CD4-positive, alpha-beta T cell treated with Interleukin-10 for 1 hour (primary cell): ENCODE measurements at places on chromosomes 4 and X.

DNA sequence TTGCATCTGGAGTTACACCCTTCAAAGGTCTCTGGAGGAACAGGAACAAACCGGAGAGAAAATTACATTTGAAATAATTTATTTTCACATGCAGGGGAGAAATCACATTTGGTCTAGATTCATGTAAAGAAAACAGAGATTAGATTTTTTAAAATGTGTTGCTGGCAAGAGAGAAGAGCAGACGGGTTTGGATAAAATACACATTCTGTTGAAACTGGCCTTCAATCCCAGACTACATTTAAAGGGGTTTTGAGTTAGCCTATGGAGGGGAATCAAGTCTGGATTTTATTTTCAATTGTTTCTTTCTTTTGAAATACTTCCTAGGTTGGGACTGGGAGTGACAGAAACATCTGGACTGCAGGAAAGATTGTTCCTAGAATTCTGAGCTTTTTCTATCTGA, 180.8 kb downstream of the NHS start:
- DNase-seq, result no peak

GRCh38 chr4:74715706-74716435, 78.5 kb downstream of the BTC start:
- no peak for DNase-seq

DNA sequence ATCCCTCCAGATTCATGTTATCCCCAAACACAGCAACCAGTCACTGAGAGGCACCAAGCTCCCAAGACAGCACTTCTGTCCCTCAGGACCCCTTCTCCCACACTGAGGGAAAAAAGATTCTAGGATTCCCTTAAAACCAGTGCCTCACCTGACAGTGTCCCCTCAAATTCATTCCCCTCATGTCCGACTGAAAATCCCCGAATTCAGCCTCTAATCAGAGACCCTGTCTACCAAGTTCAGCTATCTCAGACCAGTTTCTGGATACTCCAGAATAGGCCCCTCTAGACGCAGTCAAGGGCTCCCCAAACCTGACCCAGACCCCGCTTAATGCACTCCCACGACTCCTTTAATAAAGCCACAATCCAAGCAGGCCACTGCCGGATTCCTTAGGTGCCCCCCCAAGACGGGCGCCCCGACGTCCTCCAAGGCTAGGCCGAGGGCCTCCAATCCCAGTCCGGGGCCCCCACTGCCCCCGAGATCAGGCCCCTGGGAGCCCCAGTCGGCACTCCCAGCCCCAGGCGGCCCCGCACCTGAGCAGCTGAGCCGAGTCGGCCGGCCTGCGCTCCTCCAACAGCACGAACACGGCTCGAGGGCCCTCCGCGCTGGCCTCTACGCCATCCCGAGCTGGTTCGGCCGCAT, 457 bp downstream of the TFE3 start:
- peak; percentile 18 for DNase-seq

DNA sequence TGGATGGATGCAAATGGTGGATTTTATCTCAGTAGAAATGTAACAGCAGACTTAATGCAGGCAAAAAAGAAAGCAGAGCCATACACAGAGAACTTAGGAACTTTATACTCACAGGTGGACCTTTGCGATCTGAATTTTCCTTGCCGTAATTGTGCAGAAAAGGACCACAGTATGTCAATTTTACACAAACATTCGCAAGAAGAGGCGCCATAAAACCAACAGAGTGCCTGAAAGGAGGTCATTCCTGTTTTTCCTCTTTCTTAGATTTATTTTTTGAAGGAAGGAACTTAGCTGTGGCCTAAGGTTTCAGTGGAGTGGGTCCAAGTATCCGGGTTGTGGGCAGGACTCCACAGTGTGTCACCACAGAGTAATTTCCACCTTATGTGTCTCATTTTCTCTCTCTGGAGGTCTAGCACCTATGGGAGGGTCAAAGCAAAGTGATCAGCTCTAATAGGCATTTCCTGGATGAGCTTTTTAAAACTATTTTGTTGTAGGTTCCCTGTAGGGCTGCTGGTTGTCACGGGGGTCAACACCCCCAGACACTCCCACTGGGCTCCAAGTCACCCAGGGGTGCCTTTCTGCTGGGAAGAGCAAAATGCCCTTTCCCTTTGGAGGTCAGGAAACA, 24.7 kb upstream of the PBDC1 start:
- peak; percentile 34 for DNase-seq

- peak; percentile 10 for DNase-seq
These were observed 28.1 kb upstream of the HPSE start for GRCh38 chr4:83362492-83363329.

DNA sequence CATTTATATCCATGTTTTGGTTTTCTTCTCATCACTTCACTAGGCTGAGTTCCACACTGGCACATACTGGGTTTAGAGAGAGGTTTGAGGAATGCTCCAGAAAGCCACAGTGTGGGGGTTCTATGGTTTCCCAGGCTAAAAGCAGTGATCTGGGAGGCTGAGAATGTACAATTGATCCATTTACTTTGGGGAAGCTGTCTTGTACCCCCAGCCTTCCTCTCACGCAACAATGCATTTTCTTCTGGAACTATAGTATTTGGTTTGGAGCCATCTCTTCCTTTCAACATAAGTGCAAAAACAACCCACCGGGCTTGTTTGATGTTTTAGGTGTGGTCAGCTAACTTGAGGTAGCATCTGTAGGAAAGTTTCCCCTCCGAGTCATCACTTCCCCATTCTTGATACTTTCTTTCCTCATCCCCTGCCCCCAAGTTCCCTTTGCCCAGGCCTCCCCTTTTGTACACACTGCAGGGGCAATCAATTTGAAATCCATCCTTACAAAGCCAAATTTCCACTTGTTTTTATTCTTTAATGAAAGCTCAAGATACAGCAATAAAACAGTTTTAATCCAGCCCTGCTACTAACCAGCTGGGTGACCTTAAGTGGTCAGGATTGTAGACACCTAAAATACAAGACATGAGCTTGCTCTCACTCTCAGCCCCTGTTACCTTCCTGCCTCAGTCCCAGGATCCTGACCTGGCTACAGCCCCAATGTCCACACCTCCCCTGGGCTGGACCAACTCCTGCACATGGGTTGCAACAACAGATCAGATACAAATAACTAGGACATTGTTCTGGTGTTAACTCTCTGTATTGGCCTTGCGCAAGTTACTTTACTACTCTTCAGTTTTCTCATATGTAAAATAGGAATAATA, 109.2 kb downstream of the FHDC1 start:
- no peak for DNase-seq

GRCh38 chr4:128335541-128335940, 47.9 kb upstream of the PGRMC2 start:
- no peak for DNase-seq

- DNase-seq, result no peak
These were observed 17.7 kb downstream of the SLC10A6 start for GRCh38 chr4:86831262-86832130.

DNA sequence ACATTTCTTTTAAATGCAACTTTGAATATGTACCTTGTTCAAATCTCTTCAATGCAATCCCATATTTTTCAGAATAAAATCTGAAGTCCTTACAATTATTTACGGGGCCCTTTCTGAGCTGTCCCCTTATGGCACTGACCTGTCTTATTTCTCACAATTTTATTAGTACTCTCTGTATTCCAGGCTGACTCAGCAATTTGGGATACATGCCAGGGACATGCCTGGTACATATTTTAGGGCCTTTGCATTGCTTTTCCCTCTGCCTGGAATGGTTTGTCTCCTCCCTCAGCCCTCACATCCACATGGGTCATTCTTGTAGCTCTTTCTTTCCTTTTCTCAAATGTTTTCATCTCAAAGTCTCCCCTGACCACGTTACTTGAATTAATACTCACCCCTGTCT, 172.2 kb upstream of the TECRL start:
- DNase-seq, result no peak

DNA sequence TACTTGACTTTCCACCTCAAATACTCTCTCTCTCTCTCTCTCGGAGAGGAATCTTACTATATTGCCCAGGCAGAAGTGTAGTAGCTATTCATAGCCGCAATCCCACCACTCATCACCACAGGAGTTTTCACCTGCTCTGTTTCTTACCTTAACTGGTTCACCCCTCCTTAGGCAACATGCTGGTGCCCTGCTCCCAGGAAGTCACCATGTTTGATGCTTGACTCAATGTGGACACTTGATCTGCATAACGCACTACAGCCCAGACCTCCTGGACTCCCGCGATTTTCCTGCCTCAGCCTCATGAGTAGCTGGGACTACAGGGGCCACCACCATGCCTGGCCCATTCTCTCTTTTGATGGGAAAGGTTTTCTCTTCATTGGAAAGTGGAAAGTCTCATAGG, 271.8 kb downstream of the FBXW7 start:
- no peak for DNase-seq

DNA sequence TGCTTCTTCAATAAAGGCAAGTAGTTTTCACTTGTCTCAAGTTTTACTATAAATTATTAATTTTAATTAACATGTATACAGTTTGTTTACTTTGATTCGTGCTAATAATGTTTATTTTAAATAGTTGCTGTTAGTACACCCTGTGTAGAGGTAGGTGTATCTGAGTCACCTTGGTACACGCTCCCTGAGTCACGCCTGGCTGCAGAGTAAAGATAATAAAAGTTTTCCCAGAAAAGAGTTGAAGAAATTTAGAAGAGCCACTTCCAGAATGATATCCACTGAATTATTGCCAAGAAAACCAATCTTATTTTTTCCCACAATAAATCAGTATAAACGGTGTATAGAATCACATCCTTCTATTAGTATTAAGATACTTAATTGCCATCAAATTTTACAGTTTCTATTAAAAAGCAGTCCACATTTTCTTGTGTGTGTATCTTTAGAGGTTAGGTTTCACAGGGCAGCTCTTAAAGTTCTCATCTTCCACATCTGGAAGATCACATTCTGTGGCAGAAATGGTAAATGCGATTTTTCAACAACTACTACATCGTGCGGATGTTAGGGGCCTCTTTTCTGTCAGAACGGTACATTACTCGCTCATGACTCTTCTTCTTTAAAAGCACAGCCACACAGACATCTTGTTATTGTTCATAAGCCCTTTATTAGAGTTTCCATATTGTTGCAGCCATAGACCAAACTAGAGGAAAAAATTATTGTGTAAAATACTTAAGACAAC, 55.4 kb downstream of the HADH start:
- no peak for DNase-seq

GRCh38 chr4:73236151-73236550, 22.4 kb downstream of the ANKRD17 start:
- DNase-seq, result no peak

DNA sequence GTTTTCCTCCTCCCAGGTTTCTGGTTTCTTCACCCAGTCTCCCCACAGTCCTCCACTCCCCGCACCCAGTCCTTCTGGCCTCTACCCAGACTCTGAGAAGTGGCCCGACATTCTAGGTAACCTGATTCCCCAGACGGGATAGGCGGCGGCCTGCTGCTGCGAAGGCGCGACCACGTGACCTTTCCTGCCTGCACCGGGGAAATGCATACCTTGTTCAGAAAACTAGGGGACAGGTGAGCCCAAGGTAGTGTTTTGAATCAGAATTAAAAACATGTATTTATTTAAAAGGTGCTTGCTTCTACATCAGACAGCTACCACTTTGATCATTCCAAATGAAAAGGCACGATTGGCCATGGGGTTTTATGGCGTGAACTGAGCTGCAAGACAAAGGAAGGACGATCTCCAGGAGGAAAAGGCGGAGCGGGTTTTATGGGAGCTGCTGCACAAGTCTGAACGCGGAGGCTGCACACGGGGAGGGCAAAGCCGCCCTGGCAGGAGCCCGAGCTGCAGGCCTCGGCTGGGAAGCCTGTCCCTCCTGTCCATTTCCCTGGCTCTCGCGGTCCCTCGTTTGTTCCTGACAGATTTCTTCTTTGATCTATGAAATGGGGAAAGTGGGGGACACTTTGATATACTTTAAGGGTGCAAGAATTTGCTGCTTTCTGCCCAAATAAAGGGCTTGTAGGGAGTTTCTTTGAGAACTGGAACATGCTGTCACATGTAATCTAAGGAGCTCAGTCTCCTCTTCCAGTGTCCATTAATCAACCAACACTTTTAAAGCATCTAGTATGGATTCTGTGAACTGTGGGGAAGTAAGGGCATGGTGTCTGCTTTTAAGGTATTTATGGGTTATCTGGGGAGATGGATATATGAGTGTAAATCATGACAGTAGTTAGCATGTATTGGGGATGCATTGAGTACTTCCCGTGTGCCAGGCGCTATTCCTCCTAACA, 150.9 kb downstream of the SPRY1 start:
- DNase-seq, result no peak

- no peak for DNase-seq
These were observed 78.2 kb downstream of the COL4A6 start for GRCh38 chrX:108359806-108360602.

DNA sequence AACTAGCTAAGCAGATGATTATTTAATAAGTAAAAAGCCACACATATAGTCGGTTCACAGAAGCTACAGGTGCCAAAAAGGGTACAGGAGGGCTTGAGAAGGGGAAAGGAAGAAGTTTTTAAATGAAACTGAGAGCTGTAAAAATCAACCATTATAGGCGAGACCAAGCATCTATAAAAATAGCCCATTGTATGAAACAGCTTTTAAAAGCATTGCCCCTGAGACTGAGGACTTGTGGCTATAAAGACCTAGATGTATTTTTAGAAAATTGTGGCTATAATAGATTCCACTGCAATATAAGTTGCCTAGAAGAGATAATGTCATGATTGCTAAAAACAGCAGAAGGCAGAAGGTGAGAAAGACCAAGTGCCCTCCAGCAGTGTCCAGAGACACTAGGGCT, 15.0 kb upstream of the TTC29 start:
- no peak for DNase-seq

DNA sequence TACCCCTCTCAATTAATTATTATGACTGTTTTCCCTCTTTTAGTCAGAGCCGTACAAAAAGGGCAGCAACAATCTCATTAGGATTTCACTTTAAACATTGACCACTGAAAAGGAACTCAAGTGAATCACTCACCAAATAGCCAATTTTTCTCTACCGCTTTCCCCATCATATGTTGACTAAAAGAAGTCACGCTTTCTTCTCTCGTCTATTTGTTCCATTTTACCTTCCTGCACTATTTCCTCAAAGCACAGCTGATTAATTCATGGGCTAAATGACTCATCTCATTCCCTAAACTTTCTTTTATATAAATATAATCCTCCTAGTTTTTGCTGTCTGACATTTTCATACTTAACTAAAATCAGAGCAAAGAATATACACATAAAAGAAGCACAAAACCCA, 8.2 kb downstream of the MID1 start:
- no peak for DNase-seq

- peak; percentile 44 for DNase-seq
These were observed 103.6 kb downstream of the RTL3 start for GRCh38 chrX:78555401-78555980.

DNA sequence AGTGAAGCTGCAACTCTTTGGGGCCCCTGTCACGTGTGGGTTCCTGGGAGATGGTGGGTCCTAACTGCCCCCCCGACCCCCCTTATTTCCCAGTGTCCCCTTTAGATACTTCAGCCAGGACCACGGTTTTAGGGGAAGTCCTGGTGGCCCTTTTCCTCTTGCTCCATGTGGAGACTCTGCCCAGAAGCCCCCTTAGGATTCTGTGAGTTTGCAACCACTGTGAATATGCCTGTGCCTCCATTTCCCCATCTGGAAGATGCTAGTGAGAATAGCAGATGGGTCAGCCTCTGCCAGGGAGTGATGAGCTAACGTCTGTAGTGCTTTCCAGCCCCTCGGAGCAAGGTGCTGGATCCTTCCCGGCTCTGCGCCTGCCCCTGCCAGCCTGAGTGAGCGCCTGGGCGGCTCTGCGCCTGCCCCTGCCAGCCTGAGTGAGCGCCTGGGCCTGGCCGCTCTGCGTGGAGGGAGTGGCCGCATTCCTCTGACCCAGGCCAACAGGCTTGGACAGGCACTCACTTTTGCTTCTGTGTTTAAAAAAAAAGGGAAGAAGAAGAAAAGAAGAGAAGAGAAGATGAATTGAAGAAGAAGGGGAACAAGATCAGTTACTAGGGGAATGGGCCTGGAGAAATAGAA, 6.7 kb upstream of the CITED1 start:
- DNase-seq, result no peak

- DNase-seq, result no peak
These were observed 212.5 kb upstream of the ZIC3 start for GRCh38 chrX:137353404-137353803.
